H9 (cell line): ENCODE measurements at places on chromosomes 4 and X. TPM values are rescaled to one million over a fixed set of nuclear protein-coding genes. Genes with fewer than 3 reads are reported as not detected.

The TMEM154 gene
- total RNA-seq: 0.77 and 1.7 TPM in 2 replicates

The COX18 gene
- 19.9 and 20.5 TPM in 2 replicates for total RNA-seq

The STARD8 gene
- 0.39 and 0.52 TPM in 2 replicates for total RNA-seq

The SHROOM2 gene
- total RNA-seq: 13.9 and 15.3 TPM in 2 replicates

GRCh38 chrX:84487365-84488353 lies 14.6 kb downstream of the HDX start:
- no peak for DNase-seq

- no peak for DNase-seq
Observed at GRCh38 chr4:168643111-168643795, 146.4 kb downstream of the PALLD start.

- no peak for DNase-seq
Observed at GRCh38 chr4:4411906-4412305, 25.0 kb downstream of the NSG1 start.

DNA sequence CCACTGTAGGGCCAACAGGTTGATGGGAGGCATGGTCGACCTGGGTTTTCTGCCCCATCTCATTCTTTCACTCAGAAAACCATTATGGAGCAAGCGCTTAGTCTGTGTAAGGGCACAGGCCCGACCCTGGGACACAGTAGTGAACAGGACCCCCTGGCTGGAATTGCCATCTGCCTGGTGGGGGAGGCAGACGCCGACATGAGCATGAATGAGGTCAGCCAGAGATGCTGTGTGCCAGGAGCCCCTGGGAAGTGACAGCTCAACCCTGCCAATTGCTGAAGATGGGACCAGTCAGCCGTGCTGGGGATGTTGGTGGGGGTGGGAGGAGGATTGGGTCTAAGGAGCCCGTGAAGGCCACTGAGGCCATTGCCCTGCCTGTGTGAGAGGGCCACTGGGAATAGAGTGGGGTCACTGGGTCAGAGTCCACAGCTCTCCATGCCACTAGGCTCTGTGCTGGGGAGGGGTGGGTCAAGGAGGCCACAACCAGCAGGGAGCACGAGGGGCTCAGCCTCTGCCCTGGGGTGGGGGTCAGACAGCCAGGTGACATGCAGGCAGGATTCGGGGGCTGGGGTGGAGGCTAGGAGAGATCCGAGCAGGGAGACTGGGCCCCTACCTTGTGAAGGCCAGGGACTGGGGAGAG lies 31.0 kb downstream of the ZNF185 start:
- no peak for DNase-seq

DNA sequence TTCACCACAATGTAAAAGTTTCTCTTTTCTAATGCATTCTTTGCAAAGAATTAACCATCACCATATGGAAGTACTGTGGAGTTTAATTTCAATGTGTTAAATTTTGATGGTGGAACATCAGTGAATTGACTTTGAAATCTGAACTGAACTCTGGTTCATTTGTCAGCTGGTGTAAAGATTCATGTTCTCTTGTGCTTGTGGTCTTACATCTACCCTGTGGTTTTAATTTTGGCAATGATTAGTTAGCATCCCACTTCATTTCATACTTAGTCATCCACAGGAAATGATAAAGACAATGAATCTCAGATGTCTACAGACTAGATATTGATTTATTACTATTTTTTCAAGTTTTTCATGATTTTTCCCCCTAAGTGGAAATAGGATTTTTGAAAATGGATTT lies 77.8 kb downstream of the GRID2 start:
- no peak for DNase-seq

- DNase-seq: no peak
Observed at GRCh38 chr4:132502096-132502552, 647.0 kb upstream of the PCDH10 start.

DNA sequence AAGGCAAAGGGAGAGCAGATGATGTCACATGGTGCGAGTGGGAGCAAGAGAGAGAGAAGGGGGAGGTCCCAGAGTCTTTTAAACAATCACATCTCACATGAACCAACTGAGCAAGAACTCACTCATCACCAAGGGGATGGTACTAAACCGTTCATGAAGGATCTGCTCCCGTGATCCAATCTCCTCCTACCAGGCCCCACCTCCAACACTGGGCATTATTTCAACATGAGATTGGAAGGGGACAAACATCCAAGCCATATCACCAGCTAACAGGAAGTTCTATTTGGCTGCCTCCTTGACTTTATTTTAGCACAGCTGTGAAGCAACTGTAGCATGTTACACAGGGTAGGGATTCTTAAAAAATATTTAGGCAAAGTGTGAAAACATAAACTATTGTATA lies 102.5 kb downstream of the DDIT4L start:
- no peak for DNase-seq

- no peak for DNase-seq
Observed at GRCh38 chr4:53050361-53050774, 188.3 kb downstream of the RASL11B start.

DNA sequence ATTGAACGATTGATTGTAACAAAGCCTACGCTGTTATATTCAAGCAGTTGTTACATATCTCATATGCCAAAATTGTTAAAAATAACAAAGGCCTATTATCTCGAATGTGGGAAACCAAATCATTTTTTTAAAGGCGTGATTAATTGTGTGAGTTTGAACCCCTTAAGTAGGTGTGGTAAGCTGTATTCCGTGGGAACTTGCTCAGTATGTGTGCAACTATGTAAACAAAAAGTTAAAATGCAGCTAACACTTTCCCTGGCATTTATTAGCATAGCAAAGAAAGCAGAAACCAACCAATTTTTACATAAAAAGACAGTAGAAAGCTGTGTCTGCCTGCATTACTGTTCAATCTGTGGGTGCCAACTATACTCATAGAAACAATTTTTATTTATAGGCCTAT lies 166.0 kb upstream of the HAND2 start:
- no peak for DNase-seq

DNA sequence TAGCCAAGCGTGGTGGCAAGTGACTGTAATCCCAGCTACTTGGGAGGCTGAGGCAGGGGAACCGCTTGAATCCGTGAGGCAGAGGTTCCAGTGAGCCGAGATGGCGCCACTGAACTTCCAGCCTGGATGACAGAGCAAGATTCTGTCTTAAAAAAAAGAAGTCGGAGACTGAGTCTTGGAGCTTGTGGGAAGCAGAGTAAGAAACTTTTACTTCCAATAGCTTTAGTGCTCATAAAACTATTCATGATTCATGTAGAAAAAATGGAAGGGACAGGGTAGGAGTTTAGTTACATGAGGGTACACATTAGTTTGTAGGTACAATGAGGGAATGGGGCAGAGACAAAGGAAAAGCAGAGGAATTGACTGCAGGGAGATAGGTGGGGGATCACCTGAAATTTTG lies 19.3 kb downstream of the RAP2C start:
- no peak for DNase-seq

GRCh38 chr4:176760471-176760870 lies 32.3 kb downstream of the VEGFC start:
- DNase-seq: no peak
